IMR-90 (cell line): ENCODE measurements at places on chromosomes 7 and 10.

- DNase-seq = no peak
These were observed 83.4 kb upstream of the NMT2 start for GRCh38 chr10:15251791-15252380.

DNA sequence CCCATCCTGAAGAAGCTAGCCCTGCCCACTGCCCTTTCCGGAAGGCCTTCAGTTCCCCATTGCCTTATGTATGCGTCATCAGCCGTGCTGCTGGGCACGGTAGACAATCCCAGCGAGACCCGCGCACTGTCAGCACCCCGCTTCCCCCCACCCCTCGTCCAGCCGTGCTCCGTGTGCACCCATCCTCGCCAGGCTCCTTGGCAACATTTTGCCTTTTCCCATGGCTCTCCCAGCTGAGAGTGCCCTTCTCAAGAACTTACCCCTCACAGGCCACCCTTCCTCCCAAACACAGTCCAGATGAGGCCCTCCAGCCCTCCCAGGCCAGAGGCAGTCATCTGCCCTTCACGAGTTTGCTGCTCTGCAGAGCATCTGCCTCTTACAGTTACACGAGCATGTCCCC lies 633.8 kb upstream of the FOXK1 start:
- no peak for DNase-seq

DNA sequence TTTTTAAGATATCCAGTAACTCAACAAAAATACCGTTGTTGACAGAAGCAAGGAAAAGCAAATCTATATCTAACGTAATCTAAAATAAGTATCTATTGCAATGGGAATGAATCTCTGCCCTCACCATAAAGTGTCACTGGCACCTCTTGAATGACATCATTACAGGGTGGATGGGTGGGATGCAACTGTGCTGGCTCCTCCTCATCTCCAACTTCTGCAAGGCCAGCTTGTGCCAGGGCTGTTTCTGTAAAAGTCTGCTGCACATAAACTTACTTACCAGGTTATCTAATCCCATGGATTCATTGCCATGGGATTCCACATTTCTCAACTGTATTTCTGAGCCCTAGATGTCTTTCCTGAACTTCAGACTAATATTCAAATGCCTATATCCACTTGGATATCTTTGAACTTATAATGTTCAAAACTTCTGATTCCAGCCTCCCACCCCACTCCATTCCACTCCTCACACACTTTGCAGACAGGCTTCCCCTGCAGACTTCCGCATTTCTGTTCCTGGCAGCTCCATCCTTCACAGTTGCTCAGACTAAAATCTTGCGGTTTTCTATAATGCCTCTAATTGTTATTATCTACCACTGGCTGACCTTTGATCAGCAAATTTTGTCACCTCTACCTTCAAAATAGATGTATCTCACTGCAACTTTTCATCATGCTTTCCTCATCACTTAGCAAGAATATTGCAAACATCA lies 10.7 kb downstream of the FGL2 start:
- DNase-seq = no peak

- DNase-seq = no peak
These were observed 4.8 kb downstream of the DNMBP start for GRCh38 chr10:100004805-100005510.

GRCh38 chr7:108079648-108080591 lies 50.2 kb downstream of the LAMB4 start:
- DNase-seq = peak; percentile 95

- DNase-seq = no peak
These were observed 43.2 kb upstream of the GSAP start for GRCh38 chr7:77459311-77459726.

DNA sequence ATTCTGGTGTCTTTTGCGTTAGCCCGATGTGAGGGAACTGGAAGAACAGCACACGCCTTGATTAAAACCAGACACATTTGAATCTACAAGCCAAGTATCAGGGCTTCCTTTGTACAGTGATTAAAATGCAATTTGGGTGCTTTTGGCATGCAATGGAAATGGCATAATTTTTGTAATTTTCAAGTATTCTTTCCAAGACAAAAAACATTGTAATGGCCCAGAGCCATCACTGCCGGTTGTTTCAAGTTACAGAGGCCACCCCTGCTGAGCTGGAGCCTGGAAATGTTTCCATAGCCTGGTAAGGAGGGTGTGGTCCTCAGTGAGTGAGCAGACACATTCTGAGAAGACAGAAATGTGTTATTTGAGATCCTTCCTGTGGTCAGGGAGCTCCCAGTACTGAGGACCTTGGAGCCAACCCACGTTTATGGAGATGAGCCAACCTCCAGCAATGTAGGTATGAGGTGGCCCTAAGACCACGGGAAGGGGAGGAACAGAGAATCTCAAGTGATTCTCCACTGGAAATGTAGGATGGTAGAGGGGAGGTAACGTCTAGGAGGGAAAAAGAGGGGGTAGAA lies 20.9 kb downstream of the TEX36 start:
- DNase-seq = peak; percentile 55

- peak; percentile 60 for DNase-seq
These were observed 167.5 kb downstream of the ITGB1 start for GRCh38 chr10:32790483-32790882.

- DNase-seq = no peak
These were observed 7.3 kb upstream of the LIPA start for GRCh38 chr10:89258881-89259280.

DNA sequence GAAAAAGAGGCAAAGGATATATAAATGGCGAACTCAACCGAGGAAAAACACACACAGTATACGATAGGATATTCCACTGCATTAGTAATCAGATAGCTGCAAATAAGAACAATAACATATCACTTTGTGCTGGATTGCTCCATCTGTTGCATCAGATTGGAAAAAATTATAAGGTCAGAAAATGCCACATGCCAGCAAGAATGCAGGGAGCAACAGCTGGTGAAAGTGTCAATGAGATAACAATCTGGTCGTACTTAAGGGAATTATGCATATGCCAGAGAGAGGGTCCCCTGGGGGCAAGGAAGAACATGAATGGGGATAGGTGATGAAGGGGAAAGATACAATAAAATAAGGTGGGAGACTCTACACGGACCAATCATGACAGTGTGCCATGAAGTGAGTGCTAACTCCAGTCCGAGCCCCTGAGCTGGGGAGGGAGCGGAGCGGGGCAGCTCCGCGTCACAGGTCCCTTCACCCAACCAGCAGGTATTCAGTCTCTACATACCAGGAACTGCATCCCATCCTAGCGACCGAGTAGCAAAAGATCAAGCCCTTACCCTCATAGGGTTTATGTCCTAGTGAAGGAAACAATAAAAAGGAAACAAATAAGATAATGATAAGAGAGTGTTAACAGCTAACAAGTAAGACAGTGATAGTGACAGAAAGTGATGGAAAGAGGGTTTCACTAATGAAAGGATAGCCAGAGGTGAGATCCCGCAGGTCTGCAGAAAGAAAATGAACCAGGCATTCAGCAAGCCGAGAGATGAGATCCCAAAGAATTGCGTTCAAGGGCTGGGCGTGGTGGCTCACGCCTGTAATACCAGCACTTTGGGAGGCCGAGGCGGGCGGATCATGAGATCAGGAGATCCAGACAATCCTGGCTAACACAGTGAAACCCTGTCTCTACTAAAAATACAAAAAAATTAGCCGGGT lies 9.4 kb downstream of the MPP7 start:
- DNase-seq = no peak
